ENCODE measurements at places on chromosomes 4 and X.

DNA sequence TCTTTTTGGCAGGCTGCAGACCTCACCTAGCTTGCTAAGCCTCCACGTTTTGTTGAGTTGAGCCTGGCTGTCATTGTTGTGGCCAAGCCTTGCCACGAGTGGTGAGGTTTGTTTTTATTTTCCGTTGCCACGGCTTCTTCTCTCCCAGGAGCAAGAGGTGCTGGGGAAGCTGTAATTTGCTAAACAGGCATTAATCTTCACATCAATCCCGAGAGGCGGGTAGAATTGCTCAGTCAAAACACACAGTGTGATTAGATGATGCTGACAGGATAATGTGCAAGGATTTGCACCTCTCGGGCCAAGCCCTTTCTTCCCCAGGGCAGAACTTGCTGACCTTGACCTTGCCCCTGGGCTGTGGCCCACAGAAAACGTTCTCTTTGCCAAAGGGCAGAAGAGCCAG lies 72.2 kb upstream of the ATP6AP2 start:
- no peak for DNase-seq

DNA sequence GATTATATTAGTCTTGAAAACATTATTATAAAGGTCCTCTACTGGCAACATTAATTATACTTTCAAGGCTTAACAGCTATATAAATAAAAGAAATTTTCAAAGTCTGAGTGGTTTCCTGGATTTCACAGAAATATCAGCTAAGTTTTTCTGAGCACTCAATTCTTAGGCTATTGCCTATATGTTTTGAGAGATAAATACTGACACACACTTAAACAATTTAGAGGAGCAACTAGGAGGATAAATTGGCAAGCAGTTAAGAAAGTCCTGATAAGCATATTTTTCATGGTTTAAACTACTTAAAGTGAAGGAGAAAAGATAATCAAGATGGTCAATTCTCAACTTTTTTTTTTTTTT lies 2.7 kb upstream of the MGARP start:
- DNase-seq, result no peak

DNA sequence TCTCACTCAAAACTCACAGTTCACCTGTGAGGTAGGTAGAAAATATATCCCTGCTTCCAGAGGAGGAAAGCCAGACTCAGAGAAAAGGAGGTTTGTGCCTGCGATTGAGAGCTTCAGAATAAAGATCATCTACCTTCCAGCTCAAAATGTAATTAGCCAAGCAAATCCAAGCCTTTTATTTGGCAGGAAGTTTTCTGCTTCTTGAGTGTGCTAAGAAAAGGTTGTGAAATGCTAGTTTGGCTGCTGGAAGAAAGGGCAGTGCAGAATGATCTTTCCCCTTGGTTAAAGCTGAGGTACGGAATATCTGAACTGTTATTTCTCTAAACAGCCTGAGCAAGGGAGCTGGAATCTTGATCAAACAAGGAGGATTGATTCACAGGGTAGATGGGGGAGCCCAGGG lies 59.7 kb upstream of the VCX3B start:
- no peak for DNase-seq

DNA sequence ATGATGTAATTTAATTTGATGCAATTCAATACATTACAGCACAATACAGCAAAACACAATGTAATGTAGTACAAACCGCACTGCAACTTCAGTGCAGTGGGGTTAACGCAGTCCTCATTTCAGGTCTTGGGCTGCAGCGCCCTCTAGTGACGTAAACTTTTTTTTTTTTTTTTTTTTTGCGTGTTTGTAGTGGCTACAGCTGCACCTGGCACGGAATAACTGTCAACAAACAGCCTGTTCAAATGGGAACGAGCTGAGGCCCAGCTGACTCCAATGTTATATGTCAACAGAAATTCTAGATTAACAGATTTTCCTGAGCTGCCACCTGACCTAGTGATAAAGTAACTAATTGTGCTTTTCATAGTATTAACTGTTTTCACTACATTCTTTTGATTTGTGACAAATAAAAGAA lies 33.5 kb upstream of the RASSF6 start:
- no peak for DNase-seq

DNA sequence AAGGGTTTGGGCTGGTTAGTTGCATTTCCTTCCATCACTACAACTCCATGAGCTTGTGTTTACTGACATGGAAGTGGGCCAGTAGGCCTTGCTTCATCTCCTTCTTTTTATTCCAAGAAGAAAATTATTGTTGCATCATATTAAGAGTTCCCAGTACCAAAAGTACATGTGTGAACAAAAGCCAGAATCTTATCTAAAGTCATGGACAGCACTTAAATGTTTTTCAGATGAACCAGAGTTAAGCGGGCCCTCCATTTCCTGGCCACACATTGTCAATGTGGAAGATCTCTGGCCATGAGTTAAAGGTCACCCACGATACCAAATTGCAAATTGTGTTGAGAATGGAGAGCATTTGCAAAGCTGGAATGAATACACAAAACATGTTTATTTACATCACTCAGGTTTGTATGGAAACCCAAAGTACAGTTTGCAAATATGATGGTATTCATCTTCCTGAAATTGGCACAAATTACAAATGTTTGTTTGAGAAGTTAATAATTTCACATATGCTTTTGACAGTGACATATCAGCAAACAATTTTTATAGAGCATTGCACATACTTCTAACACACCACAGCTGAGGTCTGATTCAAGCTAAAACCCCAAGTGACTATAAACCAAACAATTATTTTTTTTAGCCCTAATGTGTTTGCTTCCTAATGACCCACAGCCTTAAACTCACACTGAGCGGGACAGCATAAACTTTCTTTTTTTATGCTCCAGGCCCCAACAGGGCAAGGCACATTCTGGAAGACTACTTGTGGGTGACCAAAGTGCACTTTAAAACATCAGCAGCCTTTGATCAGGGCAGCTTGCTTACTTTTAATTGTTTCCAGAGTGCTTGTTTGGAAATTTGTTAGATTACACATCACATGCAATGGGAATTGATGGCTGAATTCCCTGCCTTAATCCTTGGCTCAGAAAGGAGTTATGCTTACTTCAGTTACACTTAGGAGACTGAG lies 502.9 kb upstream of the SLIT2 start:
- DNase-seq, result no peak

- no peak for DNase-seq
Measured at GRCh38 chr4:147975325-147975724, 243.4 kb downstream of the ARHGAP10 start.

GRCh38 chr4:163167333-163167626 lies 590 bp upstream of the NAF1 start:
- no peak for DNase-seq

- no peak for DNase-seq
Measured at GRCh38 chrX:46758163-46758955, 559 bp downstream of the SLC9A7 start.

DNA sequence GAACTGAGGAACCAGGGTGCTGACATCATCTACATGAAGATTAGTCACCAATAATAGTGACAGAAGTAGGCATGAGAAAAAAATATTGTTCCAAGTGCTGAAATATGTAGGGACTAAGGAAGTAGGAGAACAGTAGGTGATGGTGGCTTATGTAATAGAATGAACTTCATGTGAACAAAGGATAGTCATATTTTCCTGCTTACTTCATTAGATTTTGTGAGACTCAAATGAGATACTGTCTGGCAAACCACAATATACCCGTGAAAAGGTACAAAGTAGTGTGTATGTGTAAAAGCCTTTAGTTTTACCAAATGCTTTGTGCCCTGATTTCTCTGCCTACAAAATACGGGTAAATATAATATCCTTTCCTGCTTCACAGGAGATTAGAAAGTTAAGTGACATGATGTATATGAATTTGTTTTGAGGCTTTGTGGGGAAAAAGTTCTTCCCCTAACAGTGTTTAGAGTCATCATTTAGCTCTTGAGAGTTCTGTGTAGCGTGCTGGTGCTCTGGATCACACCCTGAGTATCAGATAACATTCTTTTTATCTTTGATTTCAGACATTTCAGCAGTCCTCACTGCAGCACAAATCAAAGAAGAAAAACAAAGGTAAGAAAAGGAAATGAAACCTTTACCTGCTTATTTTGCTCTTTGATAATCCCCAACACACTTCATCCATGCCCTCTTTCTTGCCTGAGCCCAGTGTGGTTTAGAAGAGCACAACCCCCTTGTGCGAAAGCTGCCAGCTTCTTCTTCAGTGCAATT lies 67.9 kb downstream of the KLHL34 start:
- DNase-seq, result no peak

- DNase-seq, result no peak
Measured at GRCh38 chr4:39367166-39367565, 1.0 kb upstream of the RFC1 start.

DNA sequence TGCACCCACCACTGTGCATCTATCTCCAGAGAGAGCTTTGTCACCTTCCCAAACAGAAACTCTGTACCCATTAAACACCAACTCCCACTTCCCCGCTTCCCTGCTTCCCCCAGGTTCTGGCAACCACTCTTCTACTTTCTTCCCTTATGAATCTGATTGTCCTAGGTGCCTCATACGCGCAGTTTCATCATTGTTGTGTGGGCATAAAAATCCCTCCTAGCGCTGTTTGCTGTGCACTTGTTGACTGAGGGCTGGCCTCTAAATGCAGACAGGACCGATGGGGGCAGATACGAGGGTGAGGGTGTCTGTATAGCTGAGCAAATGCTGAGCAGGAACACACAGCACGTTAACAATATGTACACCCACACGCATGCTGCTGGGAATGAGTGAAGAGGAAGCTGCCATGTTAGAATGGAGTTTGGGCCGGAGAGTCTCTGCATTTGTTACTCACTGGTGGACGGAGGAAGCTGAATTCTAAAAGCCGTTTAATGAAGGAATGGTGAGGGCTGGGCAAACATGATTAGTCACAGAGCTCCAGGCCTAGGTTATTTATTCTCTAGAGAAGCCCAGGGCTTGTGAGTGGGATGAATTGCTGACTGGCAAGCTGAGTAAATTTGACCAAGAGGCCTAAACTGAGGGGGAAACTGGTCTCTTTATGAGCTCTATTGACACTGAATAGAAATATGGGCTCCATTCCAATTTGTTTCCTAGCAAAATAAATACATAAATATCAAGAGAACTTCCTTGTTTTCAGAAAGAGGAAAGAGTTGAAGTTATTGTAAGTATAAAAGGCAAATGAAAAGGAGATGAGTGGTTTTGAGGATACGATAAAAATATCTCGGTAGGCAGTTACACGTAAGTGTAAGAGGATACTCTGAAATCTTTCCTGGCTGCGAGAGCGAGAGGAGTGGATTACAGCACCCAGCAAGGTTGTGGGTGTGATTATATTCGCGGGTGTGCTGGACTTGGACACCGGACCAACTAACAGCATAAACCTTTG lies 95.9 kb upstream of the RPS6KA3 start:
- DNase-seq, result no peak

GRCh38 chr4:92303621-92304027 lies at the start of gene GRID2:
Gene GRID2, plus strand, starts transcription at chr4:92303966.
- DNase-seq, result no peak

GRCh38 chr4:82090717-82091116 lies 283.1 kb downstream of the HNRNPD start:
- DNase-seq, result no peak

- DNase-seq, result no peak
Measured at GRCh38 chr4:74449571-74450297, 4.8 kb downstream of the AREG start.

DNA sequence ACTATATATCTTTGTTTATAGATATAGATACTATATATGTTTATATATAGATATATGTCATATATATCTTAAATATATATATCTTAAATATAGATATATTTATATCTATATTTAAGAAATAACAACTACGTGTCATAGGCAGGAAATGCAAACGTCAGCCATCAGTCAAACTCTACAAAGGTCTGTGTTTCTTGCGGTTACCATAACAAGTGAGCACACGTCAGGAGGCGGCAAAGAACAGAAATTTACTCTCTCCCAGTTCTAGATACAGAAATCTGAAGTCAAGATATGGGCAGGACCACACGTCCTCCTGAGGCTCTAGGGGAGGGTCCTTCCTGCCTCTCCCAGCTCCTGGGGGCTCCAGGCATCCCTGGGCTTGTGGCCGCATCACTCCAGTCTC lies 6.5 kb downstream of the PLCXD1 start:
- no peak for DNase-seq

GRCh38 chrX:81240701-81241331 lies 38.9 kb downstream of the SH3BGRL start:
- DNase-seq, result no peak

- no peak for DNase-seq
Measured at GRCh38 chr4:54548098-54548620, 109.6 kb upstream of the KIT start.

DNA sequence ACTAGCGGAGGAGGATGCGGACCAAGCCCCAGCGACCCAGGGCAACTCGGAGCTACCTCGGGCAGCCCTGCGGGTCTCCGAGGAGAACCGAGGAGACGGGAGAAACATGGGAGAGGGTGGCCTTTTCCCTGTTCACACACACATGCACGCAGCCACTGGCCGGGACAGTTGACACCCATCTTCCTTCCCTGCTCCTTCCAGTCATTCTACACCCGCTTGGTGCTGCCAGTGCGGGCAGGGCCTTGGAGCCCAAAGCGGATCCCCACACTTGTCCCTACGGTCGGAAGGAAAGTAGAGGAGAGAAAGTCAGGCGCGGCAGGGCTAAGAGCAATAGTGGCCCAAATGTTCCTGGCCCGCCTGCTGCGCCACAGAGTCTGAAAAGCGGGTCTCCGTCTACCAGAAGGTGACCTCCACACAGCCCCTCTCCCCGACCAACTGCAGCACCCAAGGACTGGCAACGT lies 1.1 kb upstream of the PPP3CA start:
- DNase-seq, result no peak
